GM23338 (cell line): ENCODE measurements at places on chromosomes 4 and X. TPM values are rescaled to one million over a fixed set of nuclear protein-coding genes. Genes with fewer than 3 reads are reported as not detected.
A peak's percentile ranks its signal among the peaks of the same experiment; 100 is the strongest.

- no peak for DNase-seq
- H3K4me3 ChIP-seq = no peak overlapping the region
- H3K27ac ChIP-seq = no peak overlapping the region
- H3K27me3 ChIP-seq = no peaks in the 10 kb centered on the region
- no peaks in the 10 kb centered on the region for H3K4me1 ChIP-seq
These were observed 71.3 kb upstream of the IQCM start for GRCh38 chr4:149886786-149887490.

- no peaks in the 10 kb centered on the region for H3K27me3 ChIP-seq
- H3K4me3 ChIP-seq = no peak overlapping the region
- H3K36me3 ChIP-seq = no peaks in the 10 kb centered on the region
- H3K4me1 ChIP-seq = no peaks in the 10 kb centered on the region
These were observed 37.6 kb upstream of the MTM1 start for GRCh38 chrX:150530821-150531220.

DNA sequence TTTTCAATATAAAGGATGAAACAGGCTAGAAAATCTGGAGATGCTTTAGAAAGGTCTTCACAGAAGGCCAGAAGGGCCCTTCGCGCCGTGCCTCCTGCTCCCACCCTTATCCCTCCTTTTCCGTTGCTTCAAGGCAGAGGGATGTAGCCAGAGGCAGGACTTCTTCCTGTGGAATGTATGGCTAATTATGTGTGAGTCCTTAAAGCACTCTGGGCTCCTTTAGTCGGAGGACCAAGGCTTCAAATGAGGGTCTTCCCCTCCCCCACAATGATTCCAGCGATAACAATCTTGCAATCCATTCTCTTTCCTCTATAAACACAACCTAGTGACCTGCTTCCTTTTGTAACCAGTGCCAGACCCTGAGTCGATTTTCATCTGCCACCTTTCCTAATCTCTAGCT, 103.5 kb downstream of the GPC3 start:
- DNase-seq = peak; percentile 36
- no peaks in the 10 kb centered on the region for H3K27me3 ChIP-seq
- H3K27ac ChIP-seq = no peak overlapping the region
- no peak overlapping the region for H3K4me3 ChIP-seq
- H3K36me3 ChIP-seq = no peaks in the 10 kb centered on the region

DNA sequence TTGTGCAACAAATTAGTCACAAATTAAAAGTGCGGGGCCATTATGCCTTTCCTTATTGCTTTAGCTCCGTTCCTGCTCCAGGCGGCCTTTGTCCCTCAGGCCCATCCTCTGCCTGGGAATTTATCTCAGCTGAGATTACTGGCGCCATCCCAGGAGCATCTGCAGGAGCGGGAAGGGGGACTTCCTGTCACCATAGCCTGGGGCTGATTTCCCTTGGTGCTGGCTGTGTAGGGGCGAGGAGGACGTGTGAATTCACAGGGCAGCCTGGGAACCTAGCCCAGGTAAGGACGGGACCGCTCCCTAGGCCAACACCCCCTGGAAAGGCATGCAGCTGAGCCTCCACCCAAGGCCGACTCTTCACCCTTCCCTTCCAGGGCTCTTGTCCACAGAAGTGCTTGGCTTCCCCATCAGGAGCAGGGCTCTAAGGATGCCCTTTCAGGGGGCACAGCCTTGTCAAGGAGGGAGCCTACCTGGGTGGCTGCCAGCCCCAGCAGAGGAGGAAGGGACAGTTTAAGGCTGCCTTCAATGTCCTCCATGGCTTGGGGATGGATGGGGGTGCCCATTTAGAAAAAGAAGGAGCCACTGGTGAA, 72.6 kb upstream of the NKX1-1 start:
- H3K27me3 ChIP-seq = no peaks in the 10 kb centered on the region
- no peak overlapping the region for H3K27ac ChIP-seq
- no peaks in the 10 kb centered on the region for H3K4me1 ChIP-seq
- no peaks in the 10 kb centered on the region for H3K36me3 ChIP-seq
- no peak for DNase-seq

FAM9C gene
- polyA plus RNA-seq = 0.08 and 0.19 TPM in 2 replicates

- H3K27ac ChIP-seq = no peak overlapping the region
- no peaks in the 10 kb centered on the region for H3K27me3 ChIP-seq
- H3K4me3 ChIP-seq = no peak overlapping the region
- no peak for DNase-seq
- no peaks in the 10 kb centered on the region for H3K4me1 ChIP-seq
These were observed 617.7 kb upstream of the GRIA3 start for GRCh38 chrX:122566401-122566800.

HTT gene
- 23.8 and 26.6 TPM in 2 replicates for polyA plus RNA-seq

GRCh38 chr4:10784621-10785020, 100.1 kb upstream of the CLNK start:
- H3K4me1 ChIP-seq = no peaks in the 10 kb centered on the region
- no peak overlapping the region for H3K27ac ChIP-seq
- H3K4me3 ChIP-seq = no peak overlapping the region
- H3K36me3 ChIP-seq = 0 out of 2 replicates have a peak, but pooled peaks cover 3% of the 10 kb centered on the region
- DNase-seq = no peak

AKAP14 gene
- 3.3 and 5.7 TPM in 2 replicates for polyA plus RNA-seq

DNA sequence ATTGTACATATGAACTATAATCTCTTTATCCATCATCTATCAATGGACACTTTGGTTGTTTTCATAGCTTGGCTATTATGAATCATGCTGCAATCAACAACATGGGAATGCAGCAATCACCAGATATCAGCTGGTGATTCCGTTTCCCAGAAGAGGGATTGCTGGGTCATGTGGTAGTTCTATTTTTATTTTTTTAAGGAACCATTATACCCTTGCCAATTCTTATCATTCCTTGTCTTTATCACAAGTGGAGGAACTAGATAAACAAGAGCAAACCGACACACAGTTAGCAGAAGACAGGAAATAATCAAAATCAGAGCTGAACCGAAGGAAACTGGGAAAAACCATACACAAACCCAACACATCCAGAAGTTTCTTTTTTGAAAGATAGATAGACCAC, 14.5 kb upstream of the LNX1 start:
- H3K27me3 ChIP-seq = no peaks in the 10 kb centered on the region
- H3K36me3 ChIP-seq = no peaks in the 10 kb centered on the region
- H3K4me1 ChIP-seq = no peaks in the 10 kb centered on the region
- no peak for DNase-seq

GRCh38 chrX:16100673-16101072, 22.7 kb upstream of the GRPR start:
- DNase-seq = no peak
- no peak overlapping the region for H3K27ac ChIP-seq
- no peaks in the 10 kb centered on the region for H3K27me3 ChIP-seq

- no peaks in the 10 kb centered on the region for H3K36me3 ChIP-seq
- no peaks in the 10 kb centered on the region for H3K4me1 ChIP-seq
- H3K27me3 ChIP-seq = no peaks in the 10 kb centered on the region
- H3K4me3 ChIP-seq = no peak overlapping the region
- DNase-seq = no peak
These were observed 95.2 kb downstream of the MANBA start for GRCh38 chr4:102665527-102665926.

PHKA1 gene
- 2.1 and 2.6 TPM in 2 replicates for polyA plus RNA-seq

PNPLA4 gene
- polyA plus RNA-seq = 15.1 and 19.4 TPM in 2 replicates

GRCh38 chr4:100738196-100739165, 220.7 kb upstream of the EMCN start:
- no peaks in the 10 kb centered on the region for H3K36me3 ChIP-seq
- no peaks in the 10 kb centered on the region for H3K27me3 ChIP-seq
- no peak overlapping the region for H3K4me3 ChIP-seq
- no peak overlapping the region for H3K27ac ChIP-seq

PRRG3 gene
- 3.7 and 5.0 TPM in 2 replicates for polyA plus RNA-seq

- no peak overlapping the region for H3K27ac ChIP-seq
- H3K4me3 ChIP-seq = no peak overlapping the region
- no peaks in the 10 kb centered on the region for H3K36me3 ChIP-seq
- no peaks in the 10 kb centered on the region for H3K4me1 ChIP-seq
These were observed 32.4 kb downstream of the KLHL8 start for GRCh38 chr4:87188048-87188447.

DNA sequence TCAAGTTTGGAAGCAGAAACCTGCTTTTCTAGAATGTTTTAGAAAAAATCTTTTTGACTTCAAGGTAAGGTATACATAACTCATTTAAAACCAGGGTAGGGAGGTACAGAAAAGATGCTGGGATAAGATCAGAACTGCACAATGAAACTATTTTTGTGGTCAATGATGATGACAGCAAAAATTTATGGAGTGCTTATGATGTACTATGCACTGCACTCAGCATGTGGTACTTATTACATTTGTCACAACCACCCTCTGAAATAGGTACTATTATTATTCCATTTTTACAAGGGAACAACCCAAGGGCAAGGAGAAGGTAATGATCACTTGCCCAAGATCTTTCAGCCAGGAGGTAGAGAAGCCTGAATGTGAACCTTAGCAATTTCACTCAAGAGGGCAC, 8.0 kb downstream of the GPM6B start:
- no peaks in the 10 kb centered on the region for H3K36me3 ChIP-seq
- no peak for DNase-seq
- H3K4me1 ChIP-seq = peaks cover 19% of the 10 kb centered on the region
- H3K4me3 ChIP-seq = no peak overlapping the region
- H3K27me3 ChIP-seq = no peaks in the 10 kb centered on the region

DNA sequence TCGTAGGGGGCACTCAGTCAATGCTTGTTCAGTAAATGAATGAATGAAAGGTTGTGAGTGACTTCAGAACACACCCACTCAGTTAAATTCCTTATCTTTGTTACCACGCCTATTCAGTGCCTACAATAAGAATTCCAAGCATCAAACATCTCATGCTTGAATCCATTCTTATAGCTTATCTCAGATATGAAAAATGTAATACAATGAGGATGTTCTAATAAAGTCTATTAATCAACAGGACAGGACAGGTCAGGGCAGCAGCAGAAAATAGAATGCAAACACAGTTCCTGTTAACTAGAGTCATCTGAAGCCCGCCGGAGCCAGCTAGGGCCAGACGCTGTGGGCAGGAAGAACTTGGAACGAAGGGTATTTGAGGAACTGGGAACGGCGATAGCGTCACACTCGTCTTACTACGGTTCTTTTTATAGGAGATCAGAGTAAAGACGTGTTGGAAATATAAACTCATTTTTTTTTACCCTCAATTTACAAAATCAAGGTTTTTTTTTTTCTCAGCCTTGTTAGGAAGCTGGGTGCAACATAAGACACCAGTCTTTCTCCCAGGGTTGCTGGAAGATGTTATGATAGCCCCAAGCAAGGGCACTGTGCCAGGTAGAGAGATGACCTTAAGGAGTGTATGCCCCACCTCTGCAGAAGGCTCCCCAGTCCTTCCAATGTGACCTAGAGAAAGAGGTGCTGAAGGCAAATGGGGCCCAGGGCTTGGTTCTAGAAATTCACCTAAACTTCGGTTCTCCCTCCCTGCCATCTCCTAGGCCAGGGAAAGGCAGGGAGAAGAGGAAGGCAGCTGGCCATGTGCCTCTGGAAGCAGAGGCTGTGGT, 48.3 kb downstream of the SEL1L3 start:
- no peak for DNase-seq
- peaks cover under 1% of the 10 kb centered on the region; the same call in 1 of the 2 replicates for H3K36me3 ChIP-seq
- peaks cover 16% of the 10 kb centered on the region; the same call in 1 of the 2 replicates for H3K4me1 ChIP-seq
- no peak overlapping the region for H3K27ac ChIP-seq
- H3K4me3 ChIP-seq = no peak overlapping the region

GNRHR gene
- 0.10 TPM in 1 of 2 replicates, not detected in the other for polyA plus RNA-seq

DNA sequence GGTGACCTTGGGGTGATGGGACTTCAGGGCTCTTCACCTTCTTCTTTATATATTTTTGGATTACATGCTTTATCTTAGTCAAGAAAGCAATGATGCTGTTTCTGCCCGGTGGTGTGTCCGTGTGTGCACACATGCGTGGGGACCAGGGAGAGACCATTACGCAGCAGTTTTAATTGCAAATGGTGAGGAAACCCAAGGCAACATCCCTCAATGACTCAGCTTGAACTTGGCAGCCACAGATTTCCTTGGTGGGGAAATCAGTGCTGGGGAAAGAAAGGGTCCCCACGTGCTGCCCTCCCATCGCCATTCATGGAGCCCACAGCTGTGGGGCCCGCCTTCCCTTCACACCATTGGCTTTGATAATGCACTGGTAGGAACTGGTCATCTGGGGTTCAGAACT, 46.2 kb upstream of the C4orf50 start:
- H3K27me3 ChIP-seq = no peaks in the 10 kb centered on the region
- no peaks in the 10 kb centered on the region for H3K36me3 ChIP-seq
- DNase-seq = no peak

IL2RG gene
- 0.26 and 0.31 TPM in 2 replicates for polyA plus RNA-seq

GRCh38 chrX:20001588-20001987, 10.7 kb upstream of the BCLAF3 start:
- H3K36me3 ChIP-seq = no peaks in the 10 kb centered on the region
- no peak overlapping the region for H3K27ac ChIP-seq
